Stomach (tissue), 19 donors: ENCODE measurements at places on chromosomes 7 and 10.

GRCh38 chr7:87574630-87575029 is 26.1 kb downstream of the ABCB1 start:
- DNase-seq, result no peak

- DNase-seq, result no peak
Measured at GRCh38 chr7:87561102-87561501, 39.6 kb downstream of the ABCB1 start.

DNA sequence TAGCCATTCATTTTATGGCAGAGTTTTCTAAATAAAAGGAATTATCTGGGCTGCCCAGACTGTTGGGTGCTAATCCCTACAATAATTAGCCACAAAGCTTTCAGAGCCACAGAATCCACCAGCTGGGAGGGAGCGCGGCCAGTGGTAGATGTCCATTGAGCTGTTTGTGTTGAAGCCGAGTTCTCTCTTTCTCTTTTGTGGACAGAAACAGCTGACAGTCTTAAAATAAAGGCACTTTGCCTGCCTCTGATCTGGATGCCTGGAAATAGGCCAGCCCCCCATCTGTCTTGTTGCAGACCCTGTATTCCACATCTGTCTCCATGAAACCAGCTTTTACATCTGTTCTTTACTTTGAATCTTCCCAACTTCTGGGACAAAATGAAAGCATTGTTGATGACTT is 66.1 kb downstream of the MTPN start:
- no peak for DNase-seq

GRCh38 chr10:21174715-21175495 is 277.8 kb upstream of the NEBL start:
- DNase-seq, result peak; percentile 37

- no peak for DNase-seq
Measured at GRCh38 chr7:12706900-12707536, 19.6 kb downstream of the ARL4A start.

DNA sequence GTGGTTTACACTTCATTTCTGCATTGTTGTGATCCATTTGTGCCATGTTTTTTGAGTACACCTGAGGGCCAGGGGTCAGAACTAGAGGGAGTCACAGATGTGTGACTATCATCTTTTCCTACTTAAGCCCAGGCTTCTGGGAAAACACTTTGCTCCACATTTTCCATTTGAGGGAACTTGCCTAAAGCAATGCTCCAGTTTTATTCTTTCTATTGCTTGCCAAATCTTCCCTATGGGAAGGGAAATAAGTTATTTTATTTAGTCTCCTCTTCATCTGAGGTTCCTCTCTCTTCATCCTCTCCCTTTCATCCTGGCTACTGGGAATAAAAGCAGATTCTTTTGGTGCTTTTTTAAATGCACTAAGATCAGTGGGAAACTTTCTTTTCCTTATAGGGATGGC is 179.9 kb upstream of the PRSS58 start:
- DNase-seq, result no peak

DNA sequence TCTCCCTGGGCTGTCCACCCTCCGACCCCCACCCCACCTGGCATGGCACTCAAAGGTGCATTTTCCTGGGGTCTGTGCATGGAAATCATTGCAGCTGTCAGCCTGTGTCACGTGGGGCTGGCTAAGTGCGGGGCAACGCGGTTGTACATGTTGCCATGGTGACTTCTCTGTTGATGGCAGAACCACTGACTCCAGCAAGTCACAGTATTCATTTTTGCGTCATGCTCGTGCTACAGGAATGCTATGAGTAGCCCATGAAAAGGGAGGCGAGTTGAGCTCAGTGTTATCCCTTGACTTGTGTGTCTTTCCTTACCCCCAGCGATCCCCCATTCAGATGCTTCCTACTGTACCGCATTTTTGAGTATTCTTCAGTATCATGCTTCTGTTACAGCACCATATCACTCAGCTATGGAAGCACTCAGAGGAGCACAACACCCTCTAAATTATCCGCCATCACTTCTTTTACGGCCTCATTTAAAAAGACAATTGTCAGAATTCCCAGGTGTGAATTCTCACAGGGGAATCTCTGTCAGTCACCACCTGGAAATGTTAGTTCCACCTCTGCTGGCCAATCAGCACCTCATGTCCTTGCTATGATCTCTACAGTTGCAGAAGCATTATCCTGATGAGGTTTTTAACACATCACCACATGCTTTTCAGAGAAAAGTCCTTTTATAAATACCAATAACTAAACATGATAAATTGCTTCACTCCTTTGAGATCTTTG is 194.4 kb upstream of the C7orf33 start:
- peak; percentile 51 for DNase-seq

GRCh38 chr10:9219860-9220259 is 1165.4 kb downstream of the GATA3 start:
- no peak for DNase-seq

GRCh38 chr10:129850316-129850715 is 113.8 kb downstream of the EBF3 start:
- no peak for DNase-seq

GRCh38 chr10:44389556-44389955 is 4.7 kb upstream of the CXCL12 start:
- no peak for DNase-seq

DNA sequence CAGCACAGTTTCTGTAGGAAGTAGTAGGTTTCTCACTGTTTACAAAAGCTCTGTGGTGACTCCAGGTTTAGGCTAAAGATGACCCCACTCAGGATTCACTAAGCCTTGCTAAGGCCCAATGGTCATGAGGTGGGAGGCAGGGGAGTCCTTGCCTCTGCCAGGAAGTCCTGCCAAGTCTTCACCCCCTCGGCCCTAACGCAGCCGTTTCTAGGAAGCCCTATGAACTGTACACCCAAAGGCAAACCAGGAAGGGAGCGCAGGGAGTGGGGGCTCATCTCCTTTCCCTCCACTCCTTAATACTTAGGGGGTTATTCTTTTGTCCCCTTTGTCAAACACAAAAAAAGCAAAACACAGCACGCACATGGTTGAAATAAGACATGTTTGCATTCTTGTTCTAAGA is 64.6 kb downstream of the CTBP2 start:
- DNase-seq, result no peak

GRCh38 chr7:47183862-47184590 is 397.9 kb downstream of the TNS3 start:
- DNase-seq, result no peak

GRCh38 chr10:55509168-55509567 is 708.1 kb upstream of the PCDH15 start:
- no peak for DNase-seq

GRCh38 chr7:100974021-100974420 is 4.7 kb downstream of the MUC12 start:
- DNase-seq, result no peak

- DNase-seq, result no peak
Measured at GRCh38 chr7:88203401-88203800, 16.4 kb downstream of the SRI start.

DNA sequence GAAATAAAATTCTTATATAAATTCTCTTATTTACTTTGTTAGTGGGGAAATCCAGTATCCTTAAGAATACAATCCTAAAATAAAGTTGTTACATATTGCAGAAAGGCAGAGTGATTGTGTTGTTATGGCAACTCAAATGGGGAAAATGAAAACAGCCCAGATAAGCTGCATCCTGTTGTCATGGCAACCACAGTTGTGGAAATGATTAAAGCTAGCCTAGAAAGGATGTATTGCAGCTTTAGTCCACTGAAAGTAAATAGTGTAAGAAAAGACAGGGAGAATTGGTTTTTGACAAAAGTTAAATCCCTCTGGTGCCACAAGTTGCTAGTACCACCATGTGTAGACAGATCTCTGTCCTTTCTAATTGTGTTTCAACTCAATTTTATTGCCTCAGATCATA is 43.2 kb downstream of the BTRC start:
- no peak for DNase-seq

DNA sequence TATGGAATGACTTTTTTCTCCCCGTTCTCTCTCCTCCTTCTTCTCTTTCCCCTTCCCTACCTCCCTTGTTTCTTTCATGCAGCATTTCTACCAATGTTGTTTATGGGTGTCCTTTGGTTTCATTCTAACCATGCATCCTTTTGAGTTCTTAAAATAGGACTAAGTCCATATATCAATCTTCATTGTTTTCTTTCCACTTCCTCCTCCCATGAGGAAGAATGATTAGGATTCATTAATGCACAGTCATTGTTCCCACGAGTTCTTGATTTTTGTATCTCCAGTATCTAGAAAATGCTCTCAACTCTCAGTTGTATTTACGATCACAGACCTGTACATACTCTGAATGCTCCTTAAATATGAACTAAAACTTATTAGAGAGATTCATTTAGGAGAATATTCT is 153.3 kb downstream of the LRRC4 start:
- no peak for DNase-seq

DNA sequence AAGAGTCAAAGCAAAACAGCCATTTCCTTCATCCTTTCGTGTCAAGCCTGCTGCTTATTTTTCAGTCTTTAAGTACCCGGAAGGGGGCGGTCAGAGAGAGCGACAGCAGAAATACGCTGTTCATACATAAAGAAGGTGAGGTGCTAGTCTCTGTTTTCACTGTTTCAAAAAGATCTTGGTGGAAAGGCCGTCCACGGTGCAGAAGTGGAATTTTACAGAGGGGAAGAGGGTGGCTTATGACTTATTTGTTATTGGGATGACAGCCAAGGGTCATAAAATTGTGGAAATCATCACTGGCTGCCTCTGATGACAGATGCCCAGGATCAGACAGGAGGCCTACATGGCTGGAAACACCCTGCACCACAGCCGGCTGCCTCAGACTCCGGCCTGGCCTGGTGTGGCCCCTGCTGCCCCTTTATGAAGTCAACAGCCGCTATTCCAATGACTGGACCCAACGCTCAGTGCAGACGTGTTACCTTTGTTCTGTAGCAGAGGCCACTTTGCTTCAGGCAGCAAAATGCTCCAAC is 57.0 kb downstream of the HIPK2 start:
- peak; percentile 25 for DNase-seq

GRCh38 chr7:2926896-2927405 is 82.8 kb upstream of the GNA12 start:
- no peak for DNase-seq

- DNase-seq, result no peak
Measured at GRCh38 chr7:139757968-139758367, 19.8 kb downstream of the HIPK2 start.

GRCh38 chr7:48389977-48390376 is 218.7 kb downstream of the ABCA13 start:
- peak; percentile 48 for DNase-seq

DNA sequence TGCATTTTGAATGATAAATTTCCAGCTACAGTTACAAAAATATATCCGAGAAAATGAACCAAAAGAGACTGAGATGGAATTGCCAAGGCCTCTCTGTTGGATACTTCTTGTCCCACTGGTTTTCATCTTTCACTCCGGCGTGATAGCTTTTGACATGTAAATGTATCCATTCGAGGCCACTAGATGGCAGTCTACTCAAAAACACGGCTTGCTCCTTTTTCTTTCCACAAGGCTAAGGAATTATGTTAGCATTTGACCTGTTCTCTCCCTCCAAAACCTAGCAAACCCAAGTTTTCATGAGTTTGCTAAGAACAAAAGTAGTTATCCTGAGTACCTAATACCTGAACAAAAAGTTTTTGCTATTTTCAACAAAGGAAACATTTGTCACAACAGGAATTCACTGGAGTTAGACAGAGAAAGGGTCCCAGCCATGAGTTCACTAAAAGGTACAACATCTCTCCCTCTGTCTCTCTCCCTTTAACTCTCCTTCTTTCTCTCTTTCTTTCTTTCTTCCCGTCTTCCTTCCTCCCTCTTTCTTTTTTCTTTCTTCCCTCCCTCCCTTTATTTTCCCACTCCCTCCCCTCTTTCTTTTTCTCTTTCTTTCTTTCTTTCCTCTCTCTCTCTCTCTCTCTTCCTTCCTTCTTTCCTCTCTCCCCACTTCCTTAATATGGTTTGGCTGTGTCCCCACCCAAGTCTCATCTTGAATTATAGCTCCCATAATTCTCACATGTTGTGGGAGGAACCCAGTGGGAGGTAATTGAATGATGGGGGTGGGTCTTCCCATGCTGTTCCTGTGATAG is 207.9 kb upstream of the MYO3A start:
- DNase-seq, result peak; percentile 81

DNA sequence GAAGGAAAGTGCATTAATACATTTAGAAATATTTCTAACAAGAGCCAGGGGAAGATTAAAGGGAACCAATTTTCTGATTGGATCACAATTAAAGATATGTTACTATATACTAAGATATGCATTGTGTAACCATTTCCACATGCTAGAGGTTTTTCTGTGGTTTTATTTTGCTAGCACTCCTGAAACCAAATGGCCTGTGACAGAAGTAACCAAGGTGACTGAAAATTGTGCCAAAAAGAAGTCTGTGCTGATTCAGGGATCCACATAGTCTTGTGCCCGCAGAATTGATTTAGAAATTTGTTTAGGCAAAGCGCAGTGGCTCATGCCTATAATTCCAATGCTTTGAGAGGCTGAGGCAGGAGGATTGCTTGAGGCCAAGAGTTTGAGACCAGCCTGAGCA is 1.8 kb downstream of the CC2D2B start:
- DNase-seq, result no peak

DNA sequence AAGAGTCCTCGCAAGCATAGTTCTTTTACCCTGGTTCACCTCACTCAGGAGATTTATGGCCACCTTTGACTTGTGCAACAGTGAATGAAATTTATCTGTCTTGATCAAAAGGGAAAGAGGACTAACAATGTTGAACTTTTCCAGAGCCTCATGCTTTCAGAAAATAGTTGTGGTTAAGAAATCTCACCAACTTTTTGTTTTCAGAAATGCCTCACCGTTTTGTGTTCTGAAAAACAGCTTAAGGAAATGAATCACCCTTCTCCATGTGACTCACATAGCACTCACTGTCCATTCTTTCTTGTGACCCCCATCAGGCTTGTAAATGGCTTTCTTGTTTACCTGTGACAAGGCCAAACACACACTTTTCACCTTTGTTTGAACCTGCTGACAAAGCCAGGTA is 148.6 kb upstream of the FAM3C start:
- DNase-seq, result no peak

GRCh38 chr10:74991435-74991834 is 120.0 kb upstream of the SAMD8 start:
- no peak for DNase-seq

GRCh38 chr10:21662635-21663034 is 128.6 kb downstream of the MLLT10 start:
- DNase-seq, result no peak

GRCh38 chr7:135161669-135162068 is 8.8 kb downstream of the CYREN start:
- no peak for DNase-seq

DNA sequence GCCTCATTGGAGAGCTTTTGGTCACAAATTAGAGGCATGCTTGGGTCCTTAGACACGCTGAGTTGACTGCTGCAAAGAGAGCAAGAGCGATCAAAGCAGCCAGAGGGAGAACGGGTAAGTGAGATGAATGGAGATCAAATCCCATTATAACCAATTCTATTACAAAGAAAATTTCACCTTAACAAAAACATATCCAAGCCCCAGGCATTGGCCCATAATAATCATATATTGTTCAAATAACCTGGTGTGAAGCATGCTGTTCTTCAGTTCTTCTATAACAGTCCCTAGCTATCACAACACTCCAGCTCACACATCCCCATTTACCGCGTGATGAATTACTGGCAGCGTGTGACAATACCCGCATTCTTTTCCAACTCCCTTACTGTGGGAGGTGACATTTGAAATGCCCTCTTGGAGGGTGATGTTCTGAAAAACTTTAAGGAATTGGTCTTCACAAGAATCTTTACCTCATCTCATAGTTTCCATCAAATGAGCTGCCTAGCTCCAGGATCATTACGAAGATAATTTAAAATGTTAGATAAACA is 156.1 kb upstream of the PLXNA4 start:
- no peak for DNase-seq
